ENCODE measurements at places on chromosomes 12 and 14. TPM values are rescaled to one million over a fixed set of nuclear protein-coding genes. Genes with fewer than 3 reads are reported as not detected.

Gene C1S
- total RNA-seq: 1.4 TPM

Gene EVL
- 1,048 TPM for total RNA-seq

DNA sequence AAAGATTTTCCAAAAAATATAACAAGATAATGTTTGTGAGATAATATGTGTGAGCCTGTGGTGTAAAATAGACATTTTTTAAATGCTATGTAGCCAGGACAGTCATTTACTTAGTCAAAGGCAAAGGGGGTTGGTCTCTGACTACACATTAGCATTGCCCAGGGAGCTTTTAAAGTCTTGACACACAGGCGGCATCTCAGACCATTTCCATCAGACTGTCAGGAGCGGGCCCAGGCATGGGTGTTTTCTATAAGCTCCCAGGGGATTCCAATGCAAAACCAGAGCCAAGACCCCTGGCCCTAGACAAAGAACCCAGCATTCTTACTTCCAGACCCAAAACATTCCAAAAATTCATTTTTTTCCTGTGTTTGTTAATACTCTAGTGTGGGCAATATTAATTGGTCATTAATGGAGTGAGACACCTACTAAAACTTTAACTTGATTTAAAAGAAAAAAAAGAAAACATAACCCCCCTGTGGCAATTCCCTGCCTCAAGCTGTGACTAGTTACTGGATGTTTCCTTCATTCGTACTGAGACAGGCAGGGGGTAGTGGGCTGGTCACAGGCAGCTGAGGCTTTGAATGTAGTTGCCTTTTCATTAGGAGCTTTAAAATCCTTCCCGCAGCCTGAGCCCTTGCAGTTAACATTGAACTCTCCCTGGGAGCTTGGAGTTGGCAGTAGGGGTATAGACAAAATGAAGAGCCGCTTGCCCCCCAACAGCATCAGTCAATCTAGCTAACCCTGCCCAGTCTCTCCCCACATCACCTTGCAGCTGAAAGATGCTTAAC, 103.7 kb downstream of the CMKLR1 start:
- no peak overlapping the region for H3K27ac ChIP-seq
- H3K4me3 ChIP-seq: no peak overlapping the region
- H3K27me3 ChIP-seq: peaks cover 14% of the 10 kb centered on the region
- H3K36me3 ChIP-seq: no peaks in the 10 kb centered on the region
- H3K4me1 ChIP-seq: no peaks in the 10 kb centered on the region
- no peak for DNase-seq

- H3K4me1 ChIP-seq: peaks cover 73% of the 10 kb centered on the region
- DNase-seq: no peak
- no peaks in the 10 kb centered on the region for H3K27me3 ChIP-seq
- H3K27ac ChIP-seq: no peak overlapping the region
- no peak overlapping the region for H3K4me3 ChIP-seq
- peaks cover 28% of the 10 kb centered on the region for H3K36me3 ChIP-seq
Measured at GRCh38 chr14:75143761-75144527, 17.1 kb upstream of the NEK9 start.

Gene PDE3A
- not detected for total RNA-seq

DNA sequence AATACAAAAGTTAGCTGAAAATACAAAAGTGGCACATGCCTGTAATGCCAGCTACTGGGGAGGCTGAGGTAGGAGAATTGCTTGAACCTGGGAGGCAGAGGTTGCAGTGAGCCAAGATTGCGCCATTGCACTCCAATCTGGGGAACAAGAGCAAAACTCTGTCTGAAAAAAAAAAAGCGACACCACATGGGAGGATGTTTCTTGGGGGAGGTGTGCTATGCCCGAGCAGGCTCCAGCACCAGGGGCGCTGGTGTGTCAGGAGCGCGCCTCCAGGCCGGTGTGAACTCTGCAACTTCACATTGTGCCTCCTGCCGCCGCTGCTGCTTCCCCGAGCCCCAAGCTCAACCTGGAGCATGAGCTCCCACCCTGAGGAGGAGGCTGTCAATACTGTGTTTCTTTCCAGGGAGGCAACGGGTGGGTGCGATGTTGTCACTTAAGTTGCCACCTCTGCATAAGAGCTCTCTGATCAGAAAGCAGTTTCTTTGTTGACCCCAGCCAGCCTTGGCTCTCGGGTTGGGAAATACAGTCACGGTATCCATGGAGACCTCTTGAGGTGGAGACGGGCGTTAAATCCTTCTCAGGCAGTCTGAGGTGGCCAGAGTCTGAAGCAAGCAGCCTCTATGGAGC, 18.9 kb downstream of the DEGS2 start:
- no peak for DNase-seq
- peak overlapping the region; percentile 68 for H3K27ac ChIP-seq
- H3K36me3 ChIP-seq: peaks cover 59% of the 10 kb centered on the region
- H3K27me3 ChIP-seq: no peaks in the 10 kb centered on the region
- H3K4me3 ChIP-seq: no peak overlapping the region

DNA sequence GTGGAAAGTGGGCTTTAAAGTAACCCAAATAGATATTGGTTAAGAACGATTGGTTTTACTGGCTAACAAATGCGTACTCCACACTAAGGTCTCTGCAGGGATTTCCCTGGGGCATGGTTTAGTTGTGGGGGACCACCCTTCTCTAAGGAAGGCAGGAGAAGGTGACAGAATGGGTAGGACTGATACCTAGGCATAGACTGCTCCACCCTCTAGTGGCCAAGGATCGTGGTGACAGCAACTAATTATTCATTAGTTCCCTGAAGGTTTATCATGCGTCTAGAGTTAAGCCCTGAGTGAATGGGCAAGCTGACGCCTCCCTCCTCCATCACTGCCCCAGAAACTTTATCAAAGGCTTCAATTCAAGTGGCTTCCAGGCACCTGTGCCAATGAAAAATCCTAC, 9.1 kb downstream of the FAM181A start:
- DNase-seq: peak; percentile 43
- H3K27me3 ChIP-seq: no peaks in the 10 kb centered on the region
- H3K36me3 ChIP-seq: peaks cover 17% of the 10 kb centered on the region
- H3K4me1 ChIP-seq: peaks cover 26% of the 10 kb centered on the region
- no peak overlapping the region for H3K4me3 ChIP-seq

DNA sequence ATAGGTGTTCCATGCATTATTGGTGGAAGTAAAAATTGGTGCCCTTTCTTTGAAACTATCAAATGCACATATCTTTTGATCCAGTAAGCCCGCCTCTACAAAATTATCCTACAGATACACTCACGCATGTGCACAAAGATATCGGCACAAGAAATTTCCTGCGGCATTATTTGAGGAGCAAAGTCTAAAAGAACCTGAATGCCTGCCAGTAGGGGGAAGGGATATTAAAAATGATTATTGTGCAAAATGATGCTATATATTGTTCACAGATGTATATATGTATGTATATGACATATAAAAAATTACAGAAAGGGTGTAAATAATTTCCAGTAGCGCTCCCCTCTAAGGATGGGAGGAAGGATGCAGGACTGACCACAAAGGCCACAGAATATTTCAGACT, 24.7 kb upstream of the ADIPOR2 start:
- H3K27ac ChIP-seq: peak overlapping the region; percentile 4
- H3K4me3 ChIP-seq: no peak overlapping the region
- H3K36me3 ChIP-seq: peaks cover 4% of the 10 kb centered on the region
- H3K27me3 ChIP-seq: peaks cover 2% of the 10 kb centered on the region
- peaks cover 56% of the 10 kb centered on the region for H3K4me1 ChIP-seq

Gene KRT85
- total RNA-seq: not detected

- no peak for DNase-seq
- no peaks in the 10 kb centered on the region for H3K36me3 ChIP-seq
- no peak overlapping the region for H3K4me3 ChIP-seq
- H3K27ac ChIP-seq: no peak overlapping the region
- H3K27me3 ChIP-seq: no peaks in the 10 kb centered on the region
Measured at GRCh38 chr12:80553316-80553715, 109.3 kb downstream of the PTPRQ start.

DNA sequence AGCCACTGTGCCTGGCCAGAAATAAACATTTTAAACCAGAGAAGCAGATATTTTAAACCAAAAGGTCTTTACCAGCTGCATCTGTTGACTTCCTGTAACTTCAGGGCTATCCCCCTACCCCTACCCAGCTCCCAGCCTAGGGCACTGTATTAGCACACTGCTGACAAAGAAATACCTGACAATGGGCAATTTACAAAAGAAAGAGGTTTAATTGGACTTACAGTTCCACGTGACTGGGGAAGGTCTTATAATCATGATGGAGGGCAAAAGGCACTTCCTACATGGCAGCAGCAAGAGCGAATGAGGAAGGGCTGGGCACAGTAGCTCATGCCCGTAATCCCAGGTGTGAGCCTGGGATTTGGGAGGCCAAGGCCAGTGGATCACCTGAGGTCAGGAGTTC, 26.0 kb downstream of the GEMIN2 start:
- H3K27me3 ChIP-seq: no peaks in the 10 kb centered on the region
- no peak overlapping the region for H3K27ac ChIP-seq
- peaks cover 51% of the 10 kb centered on the region for H3K36me3 ChIP-seq
- H3K4me1 ChIP-seq: peaks cover 2% of the 10 kb centered on the region
